ENCODE measurements at places on chromosomes 11 and 22.

- DNase-seq, result peak; percentile 67
These were observed 30.4 kb downstream of the COMMD9 start for GRCh38 chr11:36258730-36259360.

GRCh38 chr11:85828640-85828978, 17.7 kb upstream of the SYTL2 start:
- no peak for DNase-seq

DNA sequence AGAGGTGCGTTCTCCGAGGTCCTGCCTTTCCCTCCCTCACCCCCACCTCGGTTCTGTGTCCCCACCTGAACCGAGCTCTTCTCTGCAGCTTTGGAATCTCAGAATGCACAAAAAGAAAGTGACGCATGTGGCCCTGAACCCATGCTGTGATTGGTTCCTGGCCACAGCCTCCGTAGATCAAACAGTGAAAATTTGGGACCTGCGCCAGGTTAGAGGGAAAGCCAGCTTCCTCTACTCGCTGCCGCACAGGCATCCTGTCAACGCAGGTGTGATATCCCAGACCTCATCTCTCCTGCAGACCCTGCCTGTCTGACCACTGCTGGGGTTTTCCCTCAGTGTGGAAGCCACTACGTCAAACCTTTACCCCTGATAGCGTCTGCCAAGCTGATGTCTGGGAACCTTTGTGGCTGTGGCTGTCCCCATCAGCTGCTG, 13.9 kb downstream of the ACP2 start:
- no peak for DNase-seq

DNA sequence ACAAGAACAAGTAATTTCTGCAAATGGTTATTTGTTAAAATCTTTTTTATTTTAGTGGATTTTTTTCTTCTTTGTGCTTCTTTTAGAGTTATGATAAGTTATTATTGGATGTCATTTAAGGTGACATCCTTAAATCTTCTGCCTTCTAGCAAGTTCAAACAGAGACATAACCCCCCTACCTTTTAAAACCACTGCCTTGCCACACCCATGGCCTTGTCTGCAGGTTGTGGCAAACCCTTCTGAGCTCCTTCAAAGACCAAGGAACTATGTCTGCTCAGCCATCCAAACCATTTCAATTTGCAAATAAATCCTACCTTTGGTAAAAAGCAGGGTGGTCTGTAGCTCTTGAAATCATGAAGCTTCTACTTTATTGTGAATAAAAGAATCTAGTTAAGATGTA, 241.6 kb downstream of the FAM76B start:
- no peak for DNase-seq

- peak; percentile 97 for DNase-seq
These were observed 58.1 kb downstream of the CHRDL2 start for GRCh38 chr11:74672956-74673692.

GRCh38 chr22:25775531-25775930, 33.5 kb downstream of the MYO18B start:
- peak; percentile 41 for DNase-seq

DNA sequence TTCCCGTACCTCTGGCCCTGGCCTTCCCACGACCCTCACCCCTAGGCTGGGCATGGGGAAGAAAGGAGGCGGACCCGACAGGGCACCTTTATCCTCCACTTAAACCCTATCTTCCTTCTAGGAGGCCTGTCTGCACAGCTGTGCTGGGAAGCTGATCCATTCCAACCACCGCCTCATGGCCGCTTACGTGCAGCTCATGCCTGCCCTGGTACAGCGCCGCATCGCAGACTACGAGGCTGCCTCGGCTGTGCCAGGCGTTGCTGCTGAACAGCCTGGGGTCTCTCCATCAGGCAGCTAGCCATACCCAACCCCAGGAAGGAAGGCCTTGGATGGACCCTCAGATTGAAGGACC, 599 bp downstream of the TIMM10B start:
- DNase-seq, result no peak

- no peak for DNase-seq
These were observed 34.0 kb downstream of the AMBRA1 start for GRCh38 chr11:46559815-46560214.

- DNase-seq, result no peak
These were observed 1039.3 kb downstream of the NTM start for GRCh38 chr11:132409573-132410355.

DNA sequence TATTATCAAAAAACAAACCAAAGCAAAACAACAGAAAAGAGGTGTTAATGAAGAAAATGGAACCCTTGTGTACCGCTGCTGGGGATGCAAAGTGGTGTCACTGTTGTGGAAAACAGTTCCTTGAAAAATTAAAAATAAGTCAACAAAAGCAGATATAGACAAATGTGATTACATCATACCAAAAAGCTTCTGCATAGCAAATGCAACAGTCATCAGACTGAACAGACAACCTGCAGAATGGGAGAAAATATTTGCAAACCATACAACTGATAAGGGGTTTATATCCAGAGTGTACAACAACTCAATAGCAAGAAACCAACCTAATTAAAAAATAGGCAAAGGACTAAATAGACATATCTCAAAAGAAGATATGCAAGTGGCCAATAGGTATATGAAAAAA, 22.9 kb upstream of the CARS1 start:
- no peak for DNase-seq

DNA sequence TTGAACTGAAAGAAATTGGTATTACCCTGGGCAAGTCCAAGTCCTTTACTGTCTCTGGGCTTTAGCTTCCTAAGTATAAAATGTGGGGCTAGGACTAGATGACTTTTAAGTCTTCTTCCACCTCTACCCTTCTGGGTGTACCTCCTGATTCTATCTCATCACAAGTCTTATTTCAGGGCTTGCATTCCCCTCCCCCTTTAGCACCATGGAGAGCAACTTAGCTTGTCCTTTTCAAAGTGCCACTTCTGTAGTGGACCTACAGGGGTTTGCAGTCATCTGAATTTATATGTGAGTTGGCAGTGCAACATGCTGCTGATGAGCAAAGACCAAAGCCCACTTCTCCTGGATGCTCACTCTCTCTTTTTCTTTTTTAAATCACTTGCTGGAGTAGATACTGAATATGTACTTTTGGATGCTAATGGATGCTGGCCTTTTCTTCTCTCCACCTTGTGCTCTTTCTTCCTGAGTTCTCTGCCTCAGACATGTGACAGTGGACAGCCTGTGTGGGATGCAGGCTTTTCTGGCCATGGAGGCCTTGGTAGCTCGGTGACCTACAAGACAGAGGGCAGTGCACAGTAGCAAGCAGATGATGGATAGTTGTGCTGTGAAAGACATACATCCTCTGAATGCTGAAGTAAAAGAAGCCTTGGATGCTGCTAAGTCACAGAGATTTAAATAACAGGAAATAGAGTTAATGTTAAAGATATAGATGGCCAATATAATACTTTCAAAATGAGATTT, 185.0 kb downstream of the NELL1 start:
- no peak for DNase-seq

- no peak for DNase-seq
These were observed 118.0 kb downstream of the GRIK4 start for GRCh38 chr11:120629407-120630080.

GRCh38 chr11:110367571-110367970, 62.2 kb upstream of the FDX1 start:
- no peak for DNase-seq

DNA sequence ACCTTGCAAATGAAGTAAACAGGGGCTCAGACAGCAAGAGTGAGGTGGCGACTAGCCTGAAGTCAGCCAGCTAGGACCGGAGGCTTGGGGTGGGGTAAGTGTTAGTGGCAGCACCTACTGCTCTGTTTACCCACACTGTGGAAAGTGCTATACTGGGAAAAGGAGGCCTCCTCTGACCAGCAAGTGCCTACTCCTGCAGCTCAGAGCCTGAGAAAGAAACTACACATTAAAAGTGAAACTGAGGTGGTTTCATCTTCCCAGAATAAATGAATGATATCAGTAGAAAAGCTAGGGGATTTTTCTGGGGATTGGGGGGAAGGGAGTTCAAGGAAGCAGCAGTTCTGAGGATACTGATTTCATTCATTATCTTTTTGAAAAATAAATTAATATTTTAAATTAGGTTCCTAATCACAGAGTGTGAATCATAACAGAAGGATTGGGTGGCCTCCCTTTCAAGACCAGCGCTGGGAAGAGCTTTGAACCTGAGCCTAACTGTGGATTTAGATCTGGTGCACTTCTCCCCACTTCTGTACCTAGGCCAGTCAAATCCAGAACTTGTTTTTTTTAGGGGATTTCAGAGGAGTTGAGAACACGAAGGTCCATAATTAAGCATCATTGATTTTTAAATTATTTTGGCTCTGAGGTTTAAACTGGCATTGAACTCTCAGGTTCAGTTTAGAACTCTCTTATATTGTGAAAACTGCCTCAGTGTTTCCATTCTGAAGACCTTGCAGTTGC, 48.1 kb upstream of the GRAMD1B start:
- DNase-seq, result no peak

GRCh38 chr22:26476705-26477340, 6.8 kb downstream of the HPS4 start:
- peak; percentile 37 for DNase-seq

GRCh38 chr11:6636480-6636879, 17.3 kb upstream of the TPP1 start:
- DNase-seq, result no peak

DNA sequence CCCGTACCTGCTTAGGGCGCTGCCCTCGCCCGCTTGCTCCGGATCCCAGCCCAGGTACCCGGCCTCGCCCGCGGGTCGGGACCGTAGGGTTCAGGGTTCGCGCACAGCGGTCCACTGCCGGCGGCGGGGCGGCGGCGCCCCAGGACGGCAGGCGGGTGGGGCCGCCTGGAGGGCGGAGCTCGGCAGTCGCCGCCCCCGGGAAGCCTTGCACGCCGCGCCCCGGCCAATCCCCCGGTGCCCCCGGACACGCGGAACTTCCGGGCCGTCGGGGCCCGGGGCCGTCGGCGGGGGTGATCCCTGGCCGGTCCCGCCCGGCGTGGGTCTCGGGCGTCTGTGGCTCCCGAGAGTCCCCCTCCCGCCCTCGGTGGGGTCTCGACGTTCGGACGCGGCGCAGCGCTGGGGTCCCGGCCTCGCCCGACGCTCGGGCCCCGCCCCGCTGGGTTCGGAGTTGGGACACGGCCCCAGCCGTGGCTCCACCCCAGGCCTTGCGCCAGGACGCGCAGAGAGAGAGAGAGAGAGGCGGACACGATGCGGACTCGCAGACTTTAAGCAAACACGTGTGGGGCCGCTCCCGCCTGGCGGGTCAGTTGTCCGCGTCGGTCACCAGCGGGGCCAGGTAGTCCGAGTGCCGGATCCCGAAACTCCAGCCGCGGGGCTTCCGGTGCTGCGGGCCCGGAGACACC, at the start of gene TYMP:
TYMP (minus strand) TSS at position 116 of the 683 bp plus-strand sequence. CDS start 303 bp downstream, outside the sequence.
- DNase-seq, result peak; percentile 43

DNA sequence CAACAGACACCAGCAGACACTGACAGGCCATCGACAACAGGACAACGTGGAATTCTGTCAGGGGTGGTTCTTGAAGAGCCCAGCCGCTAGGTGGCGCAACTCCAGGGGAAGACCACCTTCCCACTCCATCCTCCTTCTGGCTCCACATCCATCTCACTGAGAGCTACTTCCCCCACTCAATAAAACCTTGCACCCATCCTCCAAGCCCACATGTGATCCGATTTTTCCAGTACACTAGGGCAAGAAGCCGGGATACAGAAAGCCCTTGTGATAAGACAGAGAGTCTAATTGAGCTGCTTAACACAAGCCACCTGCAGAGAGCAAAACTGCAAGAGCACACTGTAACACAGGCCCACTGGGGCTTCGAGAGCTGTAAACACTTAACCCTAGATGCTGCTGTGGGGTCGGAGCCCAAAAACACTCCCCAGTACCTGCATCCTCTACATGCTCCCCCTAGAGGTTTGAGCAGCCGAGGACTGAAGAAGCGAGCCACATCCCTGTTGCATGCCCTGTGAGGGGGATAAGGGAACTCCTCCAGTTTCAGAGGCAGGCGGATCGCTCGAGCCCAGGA, 11.5 kb upstream of the RAB39A start:
- peak; percentile 9 for DNase-seq

- peak; percentile 66 for DNase-seq
These were observed 4.0 kb downstream of the DAGLA start for GRCh38 chr11:61683961-61684869.

DNA sequence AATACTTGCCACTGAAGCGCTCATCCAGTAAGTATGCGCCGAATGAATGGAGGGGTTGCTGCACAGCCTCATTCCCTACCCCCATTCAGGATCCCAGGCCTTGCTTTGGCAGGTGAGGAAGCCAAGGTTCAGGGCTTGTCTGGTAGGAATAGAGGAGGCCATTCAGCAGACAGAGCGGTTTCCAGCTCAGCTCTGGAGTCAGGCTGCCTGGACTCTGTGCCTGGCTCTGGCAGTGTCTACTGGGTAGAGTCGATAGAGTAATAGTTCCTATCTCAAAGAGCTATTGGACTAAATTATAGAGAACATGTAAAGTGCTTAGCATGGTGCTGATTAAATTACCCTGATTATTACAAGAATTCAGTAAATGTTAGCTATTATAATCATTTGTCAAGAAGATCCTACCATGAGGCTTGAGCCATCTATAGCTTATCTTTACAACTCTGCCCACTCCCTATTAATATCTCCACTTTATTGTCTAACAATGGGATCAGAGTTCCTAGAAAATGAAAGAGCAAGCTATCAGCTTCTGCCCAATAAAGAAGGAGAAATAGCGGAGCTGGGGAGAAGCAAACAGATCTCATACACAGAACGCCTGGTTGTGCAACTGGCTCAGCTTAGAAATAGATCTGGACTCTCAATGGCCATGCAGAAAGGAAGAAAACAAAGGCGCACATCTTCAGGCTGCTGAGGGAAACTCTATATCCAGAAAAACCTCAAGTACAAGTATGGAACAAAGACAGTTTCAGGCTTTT, 6.6 kb upstream of the SNX32 start:
- DNase-seq, result no peak

GRCh38 chr11:100630898-100631297, 56.2 kb upstream of the ARHGAP42 start:
- DNase-seq, result no peak

- DNase-seq, result peak; percentile 60
These were observed 11.1 kb upstream of the TAB1 start for GRCh38 chr22:39388261-39389011.

DNA sequence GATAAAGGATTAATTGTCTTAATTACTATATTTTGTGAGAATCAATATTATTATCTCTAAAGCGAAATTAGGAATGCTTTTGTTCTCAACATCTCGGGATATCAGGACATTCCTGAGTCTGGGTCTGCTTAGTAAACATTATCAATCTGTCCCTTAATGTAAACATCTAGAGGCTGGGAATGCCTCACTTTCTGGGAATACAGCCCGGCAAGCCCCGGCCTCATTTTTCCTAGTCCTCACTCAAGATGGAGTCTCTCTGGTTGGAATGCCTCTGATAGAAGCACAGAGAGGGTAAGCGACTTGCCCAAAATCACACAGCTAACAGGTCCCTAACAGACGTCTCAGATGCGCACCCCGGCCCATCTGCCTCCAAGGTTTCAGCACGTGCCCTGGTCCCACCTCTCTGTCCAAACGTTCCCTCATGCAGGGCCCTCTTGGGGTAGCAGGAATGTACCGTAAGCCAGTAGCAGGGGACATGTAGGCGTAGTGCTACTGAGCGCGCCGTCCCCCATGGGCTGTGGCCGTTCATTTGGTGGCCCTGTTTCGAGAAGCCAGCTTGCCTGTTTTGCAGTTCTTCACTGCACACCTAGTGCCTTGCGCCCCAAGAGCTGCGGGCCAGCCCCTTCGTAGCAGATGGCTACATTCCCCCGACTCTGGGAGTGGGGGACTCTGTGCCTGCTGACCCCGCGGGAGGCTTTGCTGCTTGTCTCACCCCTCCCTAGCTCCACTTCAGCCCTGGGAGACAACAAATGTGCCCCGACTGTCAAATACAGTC, 62.2 kb upstream of the FADD start:
- no peak for DNase-seq

Measured in LHCN-M2 (cell line).